Tongue (tissue), 3 donors: ENCODE measurements at places on chromosomes 5 and 9. TPM values are rescaled to one million over a fixed set of nuclear protein-coding genes. Genes with fewer than 3 reads are reported as not detected.

Gene FAM78A
- total RNA-seq: 16.7 TPM

Gene NR5A1
- total RNA-seq: not detected

Gene LIX1
- 1.7 TPM for total RNA-seq

DNA sequence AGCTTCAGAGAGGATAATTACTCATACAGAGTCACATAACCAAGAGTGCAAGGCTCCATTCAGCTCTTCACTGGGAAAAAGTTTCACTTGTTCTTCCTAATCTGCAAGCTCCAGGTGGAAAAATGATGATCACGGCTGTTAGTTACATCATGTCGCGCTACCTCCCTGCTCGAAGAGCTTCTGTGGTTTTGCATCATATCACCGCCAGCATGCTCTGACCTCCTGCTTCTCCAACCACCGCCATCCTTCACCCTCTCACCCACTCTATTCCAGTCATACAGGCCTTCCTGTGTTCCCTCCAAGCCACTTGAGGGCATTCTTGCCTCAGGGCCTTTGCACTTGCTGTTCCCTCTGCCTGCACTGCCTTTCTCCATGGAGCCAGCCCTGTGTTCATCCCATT is 47.1 kb downstream of the COL27A1 start:
- no peak for DNase-seq

- DNase-seq: peak; percentile 61
These were observed 6.9 kb upstream of the TPM2 start for GRCh38 chr9:35696520-35697215.

GRCh38 chr9:126236273-126236672 is 90.4 kb upstream of the MVB12B start:
- DNase-seq: no peak
